Hindlimb muscle (tissue), 1 donor: ENCODE measurements at places on chromosomes 13 and 19.

GRCh38 chr13:87358319-87358718 lies 312.9 kb upstream of the SLITRK5 start:
- DNase-seq = no peak

DNA sequence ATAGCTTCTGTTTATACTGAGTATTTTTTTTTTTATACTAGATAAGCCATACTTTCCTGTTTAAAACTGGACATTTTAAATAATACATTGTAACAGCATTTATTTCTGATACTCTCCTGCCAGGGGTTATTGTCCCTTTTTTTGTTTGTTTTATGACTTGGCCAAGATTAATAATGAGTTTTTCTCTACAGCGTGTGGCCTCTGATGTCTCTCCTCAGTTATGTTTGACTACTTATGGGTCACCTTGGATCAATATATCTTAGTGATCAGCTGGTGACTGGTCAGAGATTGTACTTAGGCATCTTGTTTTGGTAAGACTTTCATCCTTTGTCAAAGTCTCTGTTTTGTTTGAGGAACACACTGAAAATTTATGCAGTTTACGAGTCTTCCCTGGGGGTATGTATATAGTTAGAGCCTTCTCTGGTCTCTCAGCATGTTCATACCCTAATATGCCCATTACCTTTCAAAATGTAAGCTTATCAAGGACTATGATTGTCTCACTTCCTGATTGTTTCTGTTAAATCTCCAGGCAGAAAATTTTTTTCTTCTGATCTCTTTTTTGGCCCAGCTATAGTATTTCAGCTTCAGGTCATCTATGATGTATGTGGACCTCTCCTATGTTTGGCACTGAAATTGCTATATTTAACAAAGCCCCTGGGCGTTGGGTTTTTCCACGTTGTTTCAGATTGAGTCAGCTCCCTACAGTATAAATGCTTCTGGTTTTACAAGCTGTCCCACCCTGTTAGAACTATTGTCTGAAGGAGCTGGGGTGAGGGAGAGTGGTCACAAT lies 87.9 kb downstream of the URI1 start:
- no peak for DNase-seq

GRCh38 chr19:7862413-7862951 lies 11.7 kb downstream of the PRR36 start:
- no peak for DNase-seq

GRCh38 chr13:75165543-75166230 lies 316.3 kb downstream of the TBC1D4 start:
- no peak for DNase-seq

DNA sequence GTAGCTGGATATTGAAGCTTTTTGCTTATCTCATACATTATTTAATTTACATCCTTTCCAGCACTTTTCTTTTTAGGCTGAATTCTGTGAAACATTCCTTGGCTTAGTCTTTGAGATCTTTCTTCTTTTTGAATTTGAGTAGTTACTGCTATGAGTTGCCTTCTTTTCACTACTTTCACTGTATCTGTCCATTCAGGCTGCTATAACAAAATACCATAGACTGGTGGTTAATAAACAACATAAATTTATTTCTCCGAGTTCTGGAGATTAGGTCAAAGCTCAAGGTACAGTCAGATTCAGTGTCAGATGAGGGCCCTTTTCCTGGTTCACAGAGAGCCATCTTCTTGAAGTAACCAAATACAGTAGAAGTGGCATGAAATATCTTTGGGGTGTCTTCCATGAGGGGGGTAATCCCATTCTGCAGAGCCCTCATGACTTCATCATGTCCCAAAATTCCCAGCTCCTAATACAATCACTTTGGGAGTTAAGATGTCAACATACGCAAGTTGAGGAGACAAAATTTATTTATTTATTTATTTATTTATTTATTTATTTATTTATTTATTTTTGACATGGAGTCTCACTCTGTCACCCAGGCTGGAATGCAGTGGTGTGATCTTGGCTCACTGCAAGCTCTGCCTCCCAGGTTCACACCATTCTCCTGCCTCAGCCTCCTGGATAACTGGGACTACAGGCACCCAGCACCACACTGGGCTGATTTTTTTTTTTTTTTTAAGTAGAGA lies 15.7 kb downstream of the ZNF846 start:
- no peak for DNase-seq

DNA sequence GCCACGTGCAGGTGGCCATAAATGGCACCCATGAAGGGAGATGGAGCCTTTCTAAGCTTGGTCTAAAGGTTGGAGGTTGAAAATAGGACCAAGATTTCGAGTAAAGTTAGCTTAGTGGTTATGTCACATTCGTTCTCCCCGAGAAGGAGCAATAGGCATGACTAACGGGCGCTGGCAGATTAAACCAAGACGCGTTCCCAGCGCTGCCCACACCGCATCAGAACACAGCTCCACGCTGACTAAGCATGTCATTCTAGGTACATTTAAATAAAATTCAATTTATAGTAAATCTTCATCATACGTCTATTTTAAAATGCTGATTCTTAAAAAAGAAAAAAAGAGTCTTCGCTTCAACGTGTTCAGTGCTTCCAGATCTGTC lies 95.0 kb upstream of the IRS2 start:
- no peak for DNase-seq
